ENCODE measurements at places on chromosomes 12 and 14. TPM values are rescaled to one million over a fixed set of nuclear protein-coding genes. Genes with fewer than 3 reads are reported as not detected.

The DDN gene
- total RNA-seq, result not detected

The GLIPR1L1 gene
- total RNA-seq, result not detected

The LUM gene
- total RNA-seq, result 34.3 TPM

The FOXN4 gene
- not detected for total RNA-seq

The TAS2R46 gene
- 2.1 TPM for total RNA-seq

Measured in tibial nerve (tissue), 4 donors.